ENCODE measurements at places on chromosomes 6 and 20.

DNA sequence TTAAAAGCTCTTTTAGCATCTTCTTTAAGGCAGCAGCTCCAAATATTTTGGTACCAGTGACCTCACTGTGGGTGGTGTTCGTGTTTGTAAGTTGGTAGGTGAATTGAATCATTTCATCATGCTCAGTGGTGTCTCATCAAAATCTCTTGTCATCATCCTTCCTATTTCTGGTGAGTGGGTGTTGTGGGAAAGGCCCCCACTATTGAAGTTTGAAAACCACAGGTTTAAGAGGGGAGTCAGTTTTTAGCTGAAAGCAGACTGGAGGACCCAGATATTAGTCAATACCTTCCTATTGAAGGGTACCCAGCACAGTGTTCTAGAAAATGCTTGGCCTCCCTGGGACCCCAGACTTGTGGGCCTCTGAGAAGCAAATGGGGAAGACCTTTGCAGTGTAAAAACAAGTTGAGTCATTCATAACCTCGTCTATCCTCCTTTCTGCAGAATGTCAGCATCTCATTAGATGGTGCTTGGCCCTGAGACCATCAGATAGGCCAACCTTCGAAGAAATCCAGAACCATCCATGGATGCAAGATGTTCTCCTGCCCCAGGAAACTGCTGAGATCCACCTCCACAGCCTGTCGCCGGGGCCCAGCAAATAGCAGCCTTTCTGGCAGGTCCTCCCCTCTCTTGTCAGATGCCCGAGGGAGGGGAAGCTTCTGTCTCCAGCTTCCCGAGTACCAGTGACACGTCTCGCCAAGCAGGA is 3.7 kb downstream of the PIM1 start:
- DNase-seq, result no peak

DNA sequence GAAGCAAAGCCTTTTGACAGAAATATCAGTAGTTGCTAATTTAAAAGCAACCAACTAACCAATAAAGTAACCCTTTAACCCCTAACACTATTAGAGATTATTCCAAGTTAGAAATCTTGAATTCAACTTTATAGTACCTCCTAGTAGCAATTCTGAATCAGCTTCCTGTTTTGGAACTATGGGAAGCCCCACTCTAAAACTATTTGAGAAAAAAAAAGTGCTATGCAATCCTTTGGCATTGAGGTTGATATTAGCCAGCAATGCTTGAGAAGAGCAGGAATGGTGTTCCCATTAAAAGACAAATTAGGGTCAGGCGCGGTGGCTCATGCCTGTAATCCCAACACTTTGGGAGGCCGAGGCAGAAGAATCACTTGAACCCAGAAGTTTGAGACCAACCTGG is 306.2 kb upstream of the ZFP64 start:
- DNase-seq, result no peak

GRCh38 chr6:124987291-124987690 is 25.1 kb downstream of the RNF217 start:
- DNase-seq, result no peak

GRCh38 chr20:9635750-9636149 is 121.4 kb downstream of the LAMP5 start:
- no peak for DNase-seq

DNA sequence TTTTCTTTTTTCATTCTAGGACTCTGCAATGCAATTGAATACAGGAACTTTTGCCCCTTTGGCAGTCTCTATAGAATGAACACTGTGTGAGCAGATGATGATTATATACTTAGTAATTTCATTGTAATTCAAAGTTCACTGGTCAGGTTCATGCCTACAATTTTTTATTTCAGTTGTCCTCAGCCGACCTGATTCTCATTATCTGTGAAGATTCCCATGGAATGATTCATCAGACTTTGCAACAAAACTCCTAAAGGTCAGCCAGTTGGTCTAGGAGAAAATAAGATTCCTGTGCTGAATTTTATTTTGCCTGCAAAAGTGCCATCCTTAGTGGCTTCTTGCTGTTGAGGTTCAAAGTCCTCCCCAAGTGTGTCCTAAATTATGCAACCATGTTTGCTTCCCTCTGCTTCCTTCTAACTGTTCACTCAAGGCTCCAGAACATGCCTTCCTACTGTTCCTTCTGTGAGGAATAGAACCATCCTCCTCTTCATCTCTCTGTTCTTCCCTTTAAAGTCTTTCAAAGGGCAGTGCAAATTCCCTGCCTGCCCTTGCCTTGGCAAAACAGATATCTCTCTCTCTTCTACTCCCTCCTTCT is 194.2 kb upstream of the CNR1 start:
- DNase-seq, result no peak

GRCh38 chr20:32642257-32643046 is 31.3 kb downstream of the C20orf203 start:
- DNase-seq, result no peak

DNA sequence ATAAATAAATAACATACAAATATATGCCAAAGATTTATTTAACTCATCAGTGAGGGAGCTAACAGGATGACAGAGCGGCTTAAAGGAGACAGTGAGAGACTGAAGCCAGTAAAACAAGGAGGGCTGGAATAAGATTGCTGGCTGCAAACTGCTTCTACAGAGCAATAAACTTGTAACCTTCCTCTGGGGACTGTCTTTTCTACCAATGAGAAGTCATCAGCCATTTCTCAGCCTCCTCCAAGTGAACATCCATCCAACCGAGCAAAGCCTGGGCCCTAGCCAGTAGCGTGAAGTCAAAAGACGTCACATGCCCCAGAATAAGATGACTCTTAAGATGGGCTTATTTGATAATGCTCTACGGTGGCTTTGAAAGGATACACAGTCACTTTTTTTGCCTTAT is 42.5 kb downstream of the CPXM1 start:
- no peak for DNase-seq

- no peak for DNase-seq
These were observed 23.3 kb upstream of the CST3 start for GRCh38 chr20:23661002-23661429.

- no peak for DNase-seq
These were observed 97.9 kb upstream of the TMEM181 start for GRCh38 chr6:158461954-158462353.

GRCh38 chr6:7998103-7998725 is 66.0 kb downstream of the BLOC1S5 start:
- DNase-seq, result no peak

DNA sequence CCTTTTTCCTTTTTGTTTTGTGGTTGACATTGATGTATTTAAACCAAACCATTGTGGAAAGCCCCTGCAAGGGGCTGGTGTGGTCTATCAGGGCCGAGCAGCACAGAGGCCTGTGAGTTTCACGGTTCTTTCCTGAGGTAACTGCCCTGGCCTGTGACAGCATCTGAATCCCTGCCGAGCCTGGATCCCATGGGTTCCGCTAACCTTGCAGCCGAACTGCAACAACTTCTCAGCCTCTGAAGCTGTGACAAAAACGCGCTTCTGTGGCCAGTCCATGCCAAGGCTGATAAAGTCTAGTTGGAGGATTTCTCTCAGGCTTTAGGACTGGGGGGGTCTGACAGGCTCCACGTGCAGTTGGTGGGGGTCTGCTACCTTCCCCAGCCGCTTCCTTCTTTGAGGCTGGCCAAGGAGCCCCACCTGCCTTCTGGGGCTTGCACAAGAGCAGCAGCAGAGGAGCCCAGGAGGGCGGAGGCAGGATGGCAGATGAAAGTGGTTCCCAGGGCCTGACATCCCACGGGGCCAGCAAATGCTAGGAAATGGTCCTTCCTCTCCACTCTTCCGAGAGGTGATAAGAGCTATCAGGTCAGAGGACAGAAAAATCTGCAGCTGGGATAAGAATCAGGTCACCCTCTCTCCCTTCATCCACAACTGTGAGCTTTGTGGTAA is 150.9 kb downstream of the PREX1 start:
- no peak for DNase-seq

- no peak for DNase-seq
These were observed 37.2 kb downstream of the ZNF341 start for GRCh38 chr20:33769043-33769442.

GRCh38 chr6:18725449-18725848 is 338.3 kb downstream of the RNF144B start:
- DNase-seq, result no peak

GRCh38 chr20:50292079-50292590 is 101.5 kb downstream of the CEBPB start:
- DNase-seq, result no peak

DNA sequence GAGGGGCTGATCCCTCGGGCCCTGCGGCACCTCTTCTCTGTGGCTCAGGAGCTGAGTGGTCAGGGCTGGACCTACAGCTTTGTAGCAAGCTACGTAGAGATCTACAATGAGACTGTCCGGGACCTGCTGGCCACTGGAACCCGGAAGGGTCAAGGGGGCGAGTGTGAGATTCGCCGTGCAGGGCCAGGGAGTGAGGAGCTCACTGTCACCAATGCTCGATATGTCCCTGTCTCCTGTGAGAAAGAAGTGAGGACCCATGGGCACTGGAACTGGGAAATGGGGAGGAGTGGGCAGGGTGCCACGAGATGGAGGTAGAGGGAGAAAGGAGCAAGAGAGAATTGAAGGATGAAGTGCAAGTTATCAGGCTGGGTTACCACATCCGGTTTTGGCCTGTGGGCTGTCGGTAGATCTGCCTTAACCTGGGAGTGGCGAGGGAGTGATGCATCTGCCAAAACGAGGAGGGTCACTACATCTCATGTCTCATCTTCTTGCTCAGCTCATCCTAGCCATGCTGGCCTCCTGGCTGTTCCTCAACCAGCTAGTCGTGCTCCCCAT is 5.4 kb upstream of the PHF1 start:
- no peak for DNase-seq

GRCh38 chr20:36493051-36493800 is 48.1 kb upstream of the MYL9 start:
- DNase-seq, result no peak

DNA sequence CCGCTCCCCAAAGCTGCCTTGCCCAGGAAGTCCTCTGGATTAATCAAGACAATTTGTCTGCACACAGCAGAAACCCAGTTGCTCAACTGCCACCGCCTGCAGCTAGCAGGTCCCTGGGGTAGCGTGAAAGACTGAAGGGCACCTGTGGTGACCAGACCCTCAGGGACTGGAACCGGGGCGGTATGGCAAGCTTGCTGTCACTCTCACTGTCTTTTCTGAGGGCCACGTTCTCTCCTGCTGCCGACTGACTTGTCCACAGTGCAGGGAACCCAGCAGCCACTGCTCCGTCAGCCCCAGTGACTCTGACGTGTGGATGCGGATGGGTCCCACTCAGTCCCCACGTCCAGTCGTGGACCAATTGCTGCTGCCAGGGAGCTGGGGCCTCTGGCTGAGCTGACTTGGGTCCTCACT is 72.8 kb upstream of the PMEPA1 start:
- no peak for DNase-seq

GRCh38 chr6:52253494-52253893 is 9.2 kb upstream of the IL17F start:
- no peak for DNase-seq

Measured in dorsolateral prefrontal cortex (tissue), 122 donors.